GDM1 (cell line): ENCODE measurements at places on chromosomes 5 and 9.

DNA sequence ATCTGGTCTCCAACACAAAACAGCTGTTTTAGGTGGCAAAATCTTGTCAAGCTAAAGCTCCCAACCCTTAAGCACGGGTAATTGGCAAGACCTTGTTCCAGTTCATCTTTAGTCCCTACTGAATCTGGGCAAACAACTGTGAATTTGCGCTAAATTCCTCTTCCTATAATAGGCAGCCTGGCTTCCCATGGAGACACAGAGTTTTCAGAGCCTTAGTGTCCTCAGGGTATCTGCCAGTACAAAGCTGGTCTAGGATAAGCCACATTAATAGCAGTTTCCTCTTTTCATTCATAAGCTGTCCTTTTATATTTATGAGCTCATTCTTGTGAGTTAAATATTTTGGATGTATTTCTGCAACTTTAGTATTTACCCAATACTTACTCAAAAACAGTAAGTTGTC is 59.5 kb downstream of the FGF10 start:
- DNase-seq: no peak

DNA sequence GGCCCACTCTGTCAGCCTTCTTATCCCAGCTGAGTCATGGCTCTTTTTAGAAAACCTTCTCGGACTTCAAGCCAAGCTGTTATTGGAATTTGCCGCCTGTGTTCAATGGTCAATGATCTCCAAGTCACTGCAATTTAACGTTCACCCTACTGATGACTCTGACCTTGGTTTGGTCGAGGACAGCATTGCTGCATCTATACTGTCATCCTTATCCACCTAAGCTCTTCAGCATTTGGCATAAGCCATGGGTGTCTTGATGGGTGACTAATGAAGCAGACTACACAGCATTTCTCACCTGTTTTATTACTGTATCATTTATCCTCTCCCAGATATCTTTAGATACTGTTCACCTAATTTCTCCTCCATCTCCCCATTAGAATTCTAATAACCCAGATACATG is 5.6 kb upstream of the HSPB3 start:
- DNase-seq: no peak

- no peak for DNase-seq
Measured at GRCh38 chr5:42423285-42424165, at the start of gene GHR. Gene GHR (plus strand): TSS chr5:42423439. CDS start chr5:42565875, 142,436 bp downstream.

DNA sequence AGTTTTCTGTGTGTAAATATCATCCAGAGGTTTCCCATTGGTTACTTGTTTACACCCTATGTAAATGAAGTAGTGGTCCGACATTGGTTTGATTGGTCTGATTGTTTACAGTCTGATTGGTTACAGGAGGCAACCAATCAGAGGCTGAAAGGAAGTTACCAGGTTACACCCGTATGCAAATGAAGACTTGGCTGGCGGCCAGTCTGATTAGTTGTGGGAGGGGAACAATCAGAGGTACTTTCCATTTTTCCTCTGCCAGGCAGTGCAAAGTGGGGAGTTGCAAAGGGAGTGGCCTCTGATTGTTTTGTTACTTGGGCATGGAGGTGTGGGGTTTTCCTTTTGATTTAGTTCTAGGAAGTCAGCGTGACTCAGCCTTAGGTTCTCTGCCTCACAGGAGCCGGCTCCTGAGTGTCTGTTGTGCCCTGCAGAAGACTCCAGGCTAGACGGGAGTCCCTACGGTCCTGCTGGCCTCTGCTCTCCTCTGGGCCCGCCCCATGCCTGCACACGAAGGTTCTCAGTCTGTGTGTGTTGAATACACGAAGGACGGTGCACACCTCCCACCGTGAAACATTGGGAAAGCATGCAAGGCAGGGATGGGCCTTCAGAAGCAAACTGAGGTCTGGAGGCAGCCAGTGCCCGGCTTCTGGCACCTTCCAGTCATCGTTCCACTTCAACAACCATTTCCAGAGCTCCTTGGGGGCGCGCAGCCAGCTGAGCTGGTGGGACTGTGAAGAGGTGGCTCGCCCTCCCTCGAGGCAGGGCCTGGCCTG is 42.9 kb downstream of the OLFM1 start:
- DNase-seq: no peak

DNA sequence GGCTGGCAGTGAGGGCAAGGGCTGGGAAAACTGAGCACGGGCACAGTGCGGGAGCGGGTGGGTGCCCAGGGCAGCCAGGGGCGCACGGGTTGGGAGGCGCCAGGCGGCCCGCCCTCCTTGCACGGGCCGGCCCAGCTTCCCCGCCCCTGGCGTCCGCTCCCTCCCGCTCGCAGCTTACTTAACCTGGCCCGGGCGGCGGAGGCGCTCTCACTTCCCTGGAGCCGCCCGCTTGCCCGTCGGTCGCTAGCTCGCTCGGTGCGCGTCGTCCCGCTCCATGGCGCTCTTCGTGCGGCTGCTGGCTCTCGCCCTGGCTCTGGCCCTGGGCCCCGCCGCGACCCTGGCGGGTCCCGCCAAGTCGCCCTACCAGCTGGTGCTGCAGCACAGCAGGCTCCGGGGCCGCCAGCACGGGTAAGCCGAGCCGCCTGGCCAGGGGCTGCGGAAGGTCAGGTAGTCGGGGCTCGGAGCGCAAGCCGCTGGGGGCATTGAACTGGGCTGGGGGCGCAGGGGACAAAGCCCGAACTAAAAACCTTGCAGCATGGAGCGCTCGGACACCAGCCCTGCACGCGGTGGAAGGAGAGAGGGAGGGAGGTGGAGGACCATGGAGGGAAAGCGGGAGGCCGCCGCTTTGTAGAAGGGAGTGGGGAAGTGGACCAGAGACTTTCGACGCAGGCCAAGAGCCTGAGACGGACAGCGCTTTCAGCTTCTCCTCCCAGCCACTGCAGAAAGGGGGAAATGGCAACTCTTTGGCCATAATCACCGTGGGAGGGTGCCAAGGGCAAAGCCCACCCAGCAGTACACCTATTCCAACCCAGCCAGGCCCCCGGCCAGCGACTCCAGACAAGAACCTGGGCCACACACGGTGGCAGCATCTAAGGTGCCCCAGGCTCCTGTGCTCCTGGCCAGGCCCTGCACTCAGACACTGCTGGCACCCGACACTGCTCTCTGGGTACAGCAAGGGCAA is at the start of gene TGFBI:
TGFBI (plus strand) TSS at position 207 of the 961 bp plus-strand sequence; CDS start at position 275, 68 bp downstream.
- no peak for DNase-seq

GRCh38 chr9:103991698-103992097 is 102.4 kb upstream of the SMC2 start:
- DNase-seq: no peak

- no peak for DNase-seq
Measured at GRCh38 chr9:86978413-86978812, 31.1 kb upstream of the GAS1 start.

DNA sequence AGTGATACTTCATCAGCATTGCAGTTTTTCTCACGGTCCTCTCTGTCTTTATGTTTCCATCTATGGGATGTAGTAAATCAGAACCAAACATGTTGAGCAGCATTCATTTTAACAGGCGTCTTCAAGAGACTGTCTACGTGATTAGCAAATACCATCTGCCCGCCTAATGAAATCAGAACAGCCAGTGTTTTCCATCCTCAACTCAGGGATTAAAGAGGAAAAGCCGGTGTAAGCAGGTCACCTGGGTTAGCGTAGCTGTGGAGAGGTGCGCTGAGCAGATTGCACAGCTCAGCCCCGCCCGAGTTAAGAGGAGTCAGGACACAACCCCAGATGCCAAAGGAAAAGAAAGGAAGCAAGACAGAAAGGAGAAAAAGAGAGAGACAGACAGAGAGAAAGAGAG is 54.3 kb upstream of the ANKRD33B start:
- DNase-seq: no peak

DNA sequence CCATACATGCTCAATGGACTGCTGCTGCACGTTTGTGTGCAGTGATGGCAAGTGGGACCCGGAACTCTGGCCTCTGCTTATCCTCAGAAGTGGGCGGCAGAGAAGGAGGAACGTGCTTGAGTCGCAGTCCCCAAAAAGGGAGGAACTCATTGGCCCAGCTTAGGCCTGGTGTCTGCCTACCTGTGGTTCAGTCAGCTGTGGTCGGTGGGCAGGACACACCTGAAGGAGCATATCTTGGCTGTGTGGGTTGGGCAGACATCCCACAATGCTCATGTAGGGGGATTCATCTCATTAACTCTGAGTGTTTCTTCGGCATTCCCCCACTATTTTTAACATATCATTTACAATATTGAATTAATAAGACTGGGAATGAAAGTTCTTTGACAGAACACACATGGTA is 122.9 kb upstream of the IL12B start:
- no peak for DNase-seq

GRCh38 chr9:3914416-3914815 is 385.5 kb downstream of the GLIS3 start:
- DNase-seq: no peak

DNA sequence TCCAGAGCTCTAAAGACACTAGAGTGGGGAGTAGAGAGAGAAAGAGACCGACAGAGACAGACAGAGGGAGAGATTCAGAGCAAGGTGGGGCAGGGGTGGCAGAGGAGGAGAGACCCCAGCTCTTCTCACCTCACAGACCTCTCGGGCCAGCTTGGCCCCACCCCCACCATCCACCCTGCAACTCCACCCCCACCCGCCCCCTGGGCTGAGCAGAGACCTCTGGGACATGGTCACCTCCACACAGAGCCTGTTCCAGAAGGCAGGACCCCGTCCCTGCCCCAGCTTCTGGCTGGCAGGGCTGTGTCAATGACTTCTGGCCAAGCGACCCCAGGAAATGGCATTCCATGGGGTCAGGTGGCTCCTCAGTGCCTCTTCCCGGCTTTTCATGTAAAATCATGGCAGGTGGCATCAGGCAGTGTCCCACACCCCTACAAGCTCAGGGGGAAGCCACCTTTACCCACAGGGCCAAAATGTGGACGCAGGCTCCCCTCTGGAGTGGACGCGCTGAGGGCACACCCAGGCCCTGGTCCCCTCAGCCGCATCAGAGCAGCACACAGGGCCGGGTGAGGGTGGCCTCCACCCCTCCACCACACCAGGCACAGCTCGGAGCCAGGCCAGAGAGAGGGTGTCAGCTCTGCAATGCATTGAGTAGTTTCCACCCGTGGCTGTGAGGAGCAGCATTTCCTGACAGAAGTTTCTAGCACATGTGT is 131.2 kb upstream of the LPCAT1 start:
- DNase-seq: no peak

- no peak for DNase-seq
Measured at GRCh38 chr9:112193572-112194288, 18.6 kb upstream of the SUSD1 start.

- DNase-seq: no peak
Measured at GRCh38 chr5:102815540-102816332, 60.6 kb downstream of the PAM start.

GRCh38 chr5:135120951-135121350 is 86.9 kb upstream of the PITX1 start:
- no peak for DNase-seq

GRCh38 chr5:135466178-135467050 is 14.3 kb upstream of the TIFAB start:
- peak; percentile 68 for DNase-seq

GRCh38 chr5:54944364-54944763 is 41.0 kb downstream of the ESM1 start:
- DNase-seq: no peak

DNA sequence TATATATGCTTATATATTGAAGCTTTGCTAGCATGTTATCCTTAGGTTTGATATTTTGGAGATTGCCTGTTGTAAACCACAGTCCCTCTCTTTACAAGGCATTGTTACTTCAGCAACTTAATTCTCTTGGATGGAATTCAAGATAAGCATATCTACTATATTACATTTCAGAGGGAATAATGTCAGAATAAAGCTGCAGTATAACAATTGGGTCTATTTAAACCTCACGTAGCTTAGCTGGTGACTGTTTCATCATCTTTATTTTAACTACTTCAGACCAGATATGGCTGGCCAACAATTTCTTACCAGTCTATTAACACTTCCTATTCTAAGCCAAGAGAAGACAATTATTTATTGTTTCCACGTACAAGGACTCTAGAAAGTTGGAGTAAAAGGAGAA is 27.1 kb downstream of the ZCCHC10 start:
- DNase-seq: no peak

- DNase-seq: no peak
Measured at GRCh38 chr5:74281166-74281565, 359.4 kb downstream of the ENC1 start.

GRCh38 chr5:148374690-148375360 is 8.9 kb upstream of the FBXO38 start:
- DNase-seq: peak; percentile 16

DNA sequence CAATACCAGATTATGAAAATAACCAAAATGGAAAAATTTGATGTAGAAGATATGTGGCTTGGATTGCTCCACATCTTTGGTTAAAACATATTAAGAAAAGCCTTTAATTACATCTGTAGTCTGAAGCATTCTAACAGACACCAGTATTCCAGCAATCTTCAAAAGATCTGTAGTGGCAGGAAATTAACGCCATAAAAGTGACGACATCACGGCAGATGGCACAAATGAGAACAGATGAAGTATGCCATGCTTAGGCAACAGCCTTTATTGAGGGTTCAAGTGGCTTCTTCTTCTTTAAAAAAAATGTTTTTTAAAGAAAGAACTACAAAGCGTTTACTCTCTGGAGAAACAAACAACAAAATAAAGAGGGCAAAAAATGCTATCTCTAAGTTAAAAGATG is 164.2 kb downstream of the MEF2C start:
- no peak for DNase-seq

DNA sequence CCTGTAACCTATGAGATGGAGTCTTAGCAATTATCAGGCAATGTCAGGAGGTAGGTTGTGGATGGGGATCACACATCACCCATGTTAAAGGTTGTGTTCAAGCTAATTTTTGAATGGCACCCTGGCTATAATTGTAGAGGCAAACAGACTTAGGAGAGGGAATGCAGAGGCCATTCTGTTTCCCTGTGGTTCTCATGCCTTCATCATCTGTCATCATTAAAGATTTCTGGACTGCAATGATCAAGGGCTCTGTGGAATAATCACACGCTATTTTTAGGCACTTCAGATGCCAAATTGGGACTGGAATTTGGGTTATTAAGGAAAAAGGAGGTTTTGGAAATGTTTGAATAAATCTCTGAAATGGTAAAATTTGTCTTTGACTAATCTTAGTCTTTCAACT is 1065.4 kb downstream of the TAF11L14 start:
- no peak for DNase-seq

- no peak for DNase-seq
Measured at GRCh38 chr5:135094339-135095051, 60.5 kb upstream of the PITX1 start.

- no peak for DNase-seq
Measured at GRCh38 chr5:75648712-75649111, 37.5 kb downstream of the ANKDD1B start.

DNA sequence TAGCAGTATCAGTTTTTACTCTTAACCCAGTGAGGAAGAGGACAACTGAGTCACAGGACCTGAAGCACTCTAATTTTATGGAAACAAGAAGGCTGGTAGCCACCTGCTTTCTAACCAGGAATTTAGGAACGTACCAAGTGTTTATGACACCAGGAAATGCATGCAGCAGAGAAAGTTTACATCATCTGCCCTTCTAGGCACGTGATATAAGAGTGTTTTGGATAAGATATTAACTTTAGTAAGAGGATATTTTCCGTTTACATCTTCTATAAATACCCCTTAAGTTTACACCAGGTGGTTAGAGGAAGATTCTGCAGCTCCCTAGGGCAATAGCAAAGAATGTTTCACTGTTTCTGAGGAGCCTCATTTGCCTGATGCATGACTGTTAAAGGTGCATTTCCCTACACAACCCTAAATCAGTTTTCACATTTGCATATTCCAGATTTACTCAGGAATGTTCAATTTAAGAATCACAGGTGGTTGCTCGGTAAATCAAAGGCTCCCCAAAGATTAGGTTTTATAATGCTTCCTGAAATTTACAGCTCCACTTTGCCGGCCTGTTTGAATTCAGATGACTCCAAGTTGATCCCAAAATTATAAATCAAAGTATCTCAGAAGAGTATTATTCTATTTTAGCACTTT is 1.8 kb downstream of the TSC1 start:
- DNase-seq: no peak

- no peak for DNase-seq
Measured at GRCh38 chr5:180299526-180299925, 7.6 kb upstream of the MAPK9 start.
